Right renal pelvis (tissue), 4 donors: ENCODE measurements at places on chromosomes 3 and 15. TPM values are rescaled to one million over a fixed set of nuclear protein-coding genes. Genes with fewer than 3 reads are reported as not detected.

The NT5DC2 gene
- polyA plus RNA-seq: 158 TPM

DNA sequence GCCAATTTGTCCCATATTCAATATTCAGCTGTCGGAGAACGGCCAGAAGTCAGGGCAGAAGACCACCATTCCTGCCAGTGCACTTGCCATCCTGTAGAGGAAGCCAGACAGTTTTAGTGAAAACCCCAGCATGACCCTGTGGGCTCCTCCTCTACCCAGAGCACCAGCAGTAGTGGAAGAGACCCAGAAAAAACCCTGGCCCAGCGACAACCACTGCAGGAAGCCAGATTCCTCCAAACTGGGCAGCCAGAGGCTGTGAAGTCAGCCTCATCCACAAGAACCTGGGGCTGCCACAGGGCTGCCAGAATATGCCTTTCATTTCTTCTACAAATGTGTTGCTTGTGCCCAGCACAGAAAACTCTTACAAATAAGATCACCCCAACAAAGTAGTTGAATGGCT, 67.3 kb downstream of the HMCES start:
- no peak for DNase-seq

GRCh38 chr3:36373084-36373483, 7.2 kb upstream of the STAC start:
- DNase-seq: no peak

GRCh38 chr3:184261270-184261853, at the start of gene CAMK2N2:
Gene CAMK2N2 (minus strand): TSS chr3:184261553. CDS start chr3:184261285, 268 bp downstream.
- no peak for DNase-seq

GRCh38 chr15:81157195-81157938, 23.3 kb downstream of the CFAP161 start:
- no peak for DNase-seq

- DNase-seq: no peak
Observed at GRCh38 chr3:174232658-174233429, 626.3 kb upstream of the NAALADL2 start.

DNA sequence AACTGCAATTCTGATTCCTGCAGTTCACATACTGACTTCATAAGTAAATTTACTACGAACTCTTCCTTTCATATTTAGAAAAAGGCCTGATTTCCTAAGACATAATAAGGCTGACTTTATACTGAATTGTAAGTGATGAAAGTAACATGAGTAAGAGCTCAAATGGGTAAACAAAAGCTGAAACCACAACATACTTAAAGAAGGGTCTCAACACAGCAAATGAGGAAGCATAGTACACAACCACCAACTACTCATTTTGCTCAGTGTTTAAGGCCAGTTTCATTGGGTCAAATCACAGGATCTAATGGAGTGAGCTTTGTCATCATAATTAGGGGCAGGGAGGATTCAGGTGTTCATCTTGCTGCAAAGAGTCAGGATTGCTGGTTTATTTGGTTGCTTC, 81.4 kb downstream of the SETD2 start:
- no peak for DNase-seq

DNA sequence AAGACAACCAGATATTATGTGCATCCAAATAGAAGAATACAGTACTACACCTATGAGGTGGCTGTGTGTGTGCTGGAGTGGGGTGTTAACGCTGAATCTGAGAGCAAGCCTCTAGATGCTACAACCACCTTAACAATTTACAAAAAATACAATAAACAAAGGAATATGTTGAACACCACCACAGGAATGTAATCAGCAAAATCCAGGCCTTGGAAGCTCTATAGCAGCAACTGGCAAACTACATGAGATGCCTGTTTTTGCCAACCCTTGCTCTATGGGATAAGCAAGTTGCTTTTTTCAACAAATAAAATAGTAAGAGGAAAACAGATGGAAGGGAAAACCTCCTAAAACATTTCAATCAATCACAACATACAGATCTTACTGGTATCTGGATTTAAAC, 23.9 kb downstream of the SLTM start:
- no peak for DNase-seq

DNA sequence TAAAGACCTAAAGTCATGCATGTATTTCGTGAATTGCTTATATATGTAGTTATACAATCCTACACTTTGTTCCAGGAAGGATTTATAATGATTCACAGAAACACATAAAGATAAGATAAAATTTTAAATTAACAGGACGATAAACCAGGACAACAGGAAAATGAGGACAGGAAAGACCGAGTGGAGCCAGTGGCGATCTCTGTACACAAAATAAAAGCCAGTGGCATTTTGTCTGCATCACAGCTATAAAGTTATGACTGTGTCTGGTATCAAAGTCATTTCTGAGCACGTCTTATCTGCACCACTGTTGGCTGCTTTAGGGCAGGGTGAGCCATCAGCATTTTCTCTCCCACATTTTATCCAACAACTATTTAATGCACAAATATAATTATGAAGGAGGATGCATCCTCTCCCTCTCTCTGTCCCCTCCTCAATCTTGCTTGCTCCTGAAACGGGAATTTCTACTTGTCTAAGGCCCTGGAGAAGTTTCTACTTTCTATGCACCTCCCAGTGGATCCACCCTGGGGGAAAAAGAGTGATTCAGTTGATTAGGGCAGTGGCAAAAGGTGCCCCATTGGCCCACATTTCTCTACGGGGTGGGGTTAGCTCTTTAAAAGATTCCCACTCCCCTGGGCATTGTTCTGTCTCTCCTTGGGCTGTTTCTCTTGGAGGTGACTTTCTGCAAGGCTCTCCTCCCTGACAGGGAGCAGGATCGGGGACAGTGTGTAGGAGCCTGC, 159.4 kb upstream of the UBE2E1 start:
- DNase-seq: no peak
